ENCODE measurements at places on chromosomes 1 and 21.

GRCh38 chr1:60621368-60621851 is 461.0 kb upstream of the NFIA start:
- DNase-seq: no peak

DNA sequence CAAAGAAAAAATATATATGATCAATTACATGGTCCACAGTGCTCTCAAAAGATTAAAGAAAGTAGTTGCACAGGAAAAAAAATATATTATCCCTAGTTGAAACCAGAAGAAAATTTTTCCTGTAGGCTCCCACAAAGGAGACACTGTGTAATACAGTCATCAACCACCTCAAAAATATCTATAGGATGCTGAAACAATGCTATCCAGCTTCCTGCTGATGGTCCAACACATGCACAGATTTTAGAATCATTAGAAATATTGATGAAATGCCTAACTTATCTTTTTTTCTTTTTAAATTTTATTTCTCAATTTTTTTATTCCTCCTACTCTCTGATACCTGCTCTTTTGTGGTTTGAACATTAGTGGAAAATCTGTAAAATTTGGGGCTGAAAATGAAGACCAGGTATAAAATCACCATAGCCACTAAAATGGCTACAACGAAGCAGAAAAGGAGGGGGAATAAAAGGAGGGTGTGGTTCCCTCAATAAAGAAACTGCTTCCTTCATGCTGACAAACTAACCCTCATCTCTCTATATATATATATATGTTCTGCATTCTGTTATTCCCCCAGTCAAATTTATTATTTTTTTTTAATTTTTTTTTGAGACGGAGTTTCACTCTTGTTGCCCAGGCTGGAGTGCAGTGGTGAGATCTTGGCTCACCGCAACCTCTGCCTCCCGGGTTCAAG is 28.3 kb upstream of the FBXO28 start:
- DNase-seq: no peak

DNA sequence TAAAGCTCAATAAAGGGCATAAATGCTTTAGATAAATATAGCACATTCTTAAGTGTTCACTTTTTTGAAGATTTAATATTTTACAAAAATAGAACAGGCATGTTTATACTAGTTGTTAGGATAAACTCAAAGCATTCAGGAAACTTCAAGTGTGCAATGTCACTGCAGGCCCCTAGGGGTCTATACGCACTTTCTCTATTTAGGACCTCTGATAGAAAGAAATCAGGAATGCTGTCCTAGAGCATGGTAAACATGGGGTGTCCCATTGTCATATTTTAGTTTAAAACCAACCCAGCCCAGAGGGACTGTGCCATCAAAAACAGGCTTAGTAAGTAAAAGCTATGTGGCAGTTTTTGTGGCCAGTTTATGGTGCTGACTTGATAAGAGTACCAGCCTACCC is 102.2 kb downstream of the BARHL2 start:
- DNase-seq: no peak

DNA sequence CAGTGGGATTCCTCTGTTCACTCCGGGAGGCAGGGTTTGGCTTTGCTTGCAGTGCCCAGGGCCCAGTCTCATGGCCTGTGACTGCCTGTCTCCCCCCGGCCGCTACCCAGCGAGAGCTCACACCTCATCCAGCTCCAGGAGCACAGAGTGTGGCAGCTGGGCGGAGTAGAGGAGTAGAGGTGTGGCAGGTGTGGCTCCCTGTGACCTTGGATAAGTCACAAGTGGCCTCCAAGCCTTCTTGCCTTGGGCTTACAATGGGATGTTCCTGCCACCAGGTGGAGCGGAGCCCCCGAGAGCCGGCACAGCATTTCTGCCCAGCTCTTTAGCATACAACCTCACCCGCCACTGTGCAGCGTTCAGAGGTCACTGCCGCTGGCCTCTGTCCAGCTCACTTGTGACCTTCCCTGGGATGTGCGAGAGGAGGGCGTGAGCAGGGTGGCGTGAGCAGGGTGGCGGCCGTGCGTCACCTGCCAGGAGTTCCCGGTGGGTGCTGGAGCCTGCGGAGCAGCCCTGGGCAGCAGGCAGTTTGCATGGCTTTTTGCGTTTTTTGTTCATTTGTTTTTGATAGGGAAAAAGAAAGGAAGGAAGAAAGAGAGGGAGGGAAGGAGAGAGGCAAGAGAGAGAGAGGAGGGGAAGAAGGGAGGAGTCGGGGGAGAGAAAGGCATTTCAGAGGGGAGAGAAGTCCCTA is 42.4 kb downstream of the CRYAA start:
- DNase-seq: no peak

DNA sequence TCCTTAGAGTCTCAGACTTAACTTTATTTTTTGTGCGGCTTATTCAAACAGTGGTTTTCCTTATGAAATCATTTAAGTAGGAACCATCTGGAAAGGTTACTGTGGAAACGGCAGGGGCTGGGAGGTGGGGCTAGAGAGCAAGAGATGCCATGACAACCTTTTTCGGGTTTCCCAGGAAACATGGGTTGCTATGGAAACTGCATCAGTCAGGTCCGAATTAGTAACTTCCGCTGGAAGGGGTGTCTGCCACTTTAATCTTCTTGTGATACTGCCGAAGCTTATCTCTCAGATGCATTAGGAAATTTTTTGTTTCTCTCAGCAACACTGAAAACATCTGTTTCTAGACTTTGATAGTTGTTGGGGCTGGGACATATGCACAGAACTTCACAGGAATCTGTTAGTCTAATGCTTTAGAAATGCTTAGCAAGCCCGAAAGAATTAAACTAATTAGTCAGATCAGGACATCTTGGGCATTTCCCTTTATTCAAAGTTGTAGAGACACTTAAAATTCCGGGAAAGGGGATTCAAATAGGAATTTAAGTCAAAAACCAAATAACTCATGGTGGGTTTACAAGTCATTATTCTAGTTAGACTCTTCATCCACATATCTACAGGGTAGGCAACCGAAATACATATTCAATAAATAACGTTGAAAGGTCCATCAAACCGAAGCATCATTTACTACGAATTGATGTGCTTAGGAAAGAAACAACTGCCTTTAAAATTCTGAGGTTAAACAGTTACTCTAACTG is 2.6 kb downstream of the KCNA3 start:
- DNase-seq: peak; percentile 52

- DNase-seq: no peak
Measured at GRCh38 chr1:6777813-6778212, 7.4 kb upstream of the CAMTA1 start.

DNA sequence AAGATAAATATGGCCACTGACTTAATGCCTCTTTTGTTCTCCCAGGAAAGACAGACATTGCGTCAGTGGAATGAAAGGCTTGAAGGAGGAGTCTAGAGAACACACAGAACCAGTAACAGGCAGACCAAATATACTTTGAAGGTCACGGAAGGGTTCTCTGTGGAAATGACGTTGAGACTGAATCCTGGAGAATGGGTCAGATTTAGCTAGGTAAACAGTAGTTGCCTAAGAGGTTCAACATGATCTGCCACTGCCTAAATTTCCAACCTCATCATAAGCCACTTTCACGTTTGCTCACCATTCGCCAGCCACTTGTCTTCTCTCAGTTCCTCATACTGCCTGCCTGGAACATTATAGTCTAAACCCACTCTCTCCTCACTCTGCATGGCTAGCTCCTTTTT is 20.5 kb downstream of the PLA2G4A start:
- no peak for DNase-seq

DNA sequence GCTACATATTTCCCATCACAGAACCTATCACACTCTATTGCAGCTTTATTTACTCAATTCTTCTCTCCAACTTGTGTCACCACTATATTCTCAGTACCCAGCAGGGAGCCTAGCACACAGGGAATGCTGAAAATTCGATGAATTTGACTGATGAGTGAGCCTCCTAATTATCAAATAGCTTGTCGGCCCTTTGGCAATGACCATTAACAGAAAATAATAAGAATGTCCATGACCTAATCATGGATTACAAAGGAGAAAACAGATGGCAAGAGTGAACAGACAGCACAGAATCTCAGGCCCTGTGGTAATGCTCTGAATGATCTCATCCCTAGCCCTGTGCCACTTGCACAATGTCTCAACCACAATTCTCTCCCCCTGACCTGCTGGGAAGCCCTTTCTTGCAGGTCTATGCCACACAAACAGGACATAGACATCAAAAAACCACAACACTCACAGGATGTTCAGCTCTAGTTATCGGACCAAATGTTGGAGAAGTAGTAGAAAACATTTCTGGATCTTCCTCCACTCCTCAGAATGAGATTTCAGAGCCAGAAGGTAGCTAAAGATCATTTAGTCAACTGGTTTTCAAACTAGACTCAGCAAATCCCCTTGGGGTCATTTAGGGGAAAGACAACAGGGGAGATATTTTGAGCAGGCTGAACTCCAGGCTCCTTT is 68.4 kb downstream of the LUZP1 start:
- peak; percentile 68 for DNase-seq

DNA sequence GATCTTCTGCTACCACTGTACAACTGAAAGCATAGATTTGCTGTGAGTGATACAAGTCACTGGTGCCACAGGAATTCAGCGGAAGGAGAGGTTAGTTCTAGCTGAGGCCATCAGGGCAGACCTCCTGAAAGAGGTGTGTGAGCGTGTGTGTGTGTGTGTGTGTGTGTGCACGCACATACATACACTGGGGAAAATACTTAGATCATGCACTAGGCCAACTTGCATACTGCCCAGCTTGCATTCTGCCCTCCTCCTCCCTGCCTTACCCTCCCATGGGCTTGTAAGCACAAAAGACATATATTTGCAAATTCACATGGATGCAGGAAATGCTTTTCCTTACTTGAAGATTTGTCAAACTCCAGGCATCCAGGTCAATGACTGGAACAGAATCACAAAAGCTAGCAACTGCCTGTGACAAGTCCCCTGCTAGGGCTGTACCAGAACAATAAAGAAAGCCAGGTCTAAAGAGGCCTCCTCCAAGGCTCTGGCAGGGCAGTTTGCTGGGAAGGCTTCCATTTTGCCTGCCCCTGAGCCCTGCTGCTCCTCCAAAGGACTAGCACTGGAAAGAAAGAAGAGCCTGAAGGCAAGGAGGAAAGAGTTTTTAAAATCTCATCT is 23.2 kb downstream of the PLEKHA6 start:
- DNase-seq: no peak

DNA sequence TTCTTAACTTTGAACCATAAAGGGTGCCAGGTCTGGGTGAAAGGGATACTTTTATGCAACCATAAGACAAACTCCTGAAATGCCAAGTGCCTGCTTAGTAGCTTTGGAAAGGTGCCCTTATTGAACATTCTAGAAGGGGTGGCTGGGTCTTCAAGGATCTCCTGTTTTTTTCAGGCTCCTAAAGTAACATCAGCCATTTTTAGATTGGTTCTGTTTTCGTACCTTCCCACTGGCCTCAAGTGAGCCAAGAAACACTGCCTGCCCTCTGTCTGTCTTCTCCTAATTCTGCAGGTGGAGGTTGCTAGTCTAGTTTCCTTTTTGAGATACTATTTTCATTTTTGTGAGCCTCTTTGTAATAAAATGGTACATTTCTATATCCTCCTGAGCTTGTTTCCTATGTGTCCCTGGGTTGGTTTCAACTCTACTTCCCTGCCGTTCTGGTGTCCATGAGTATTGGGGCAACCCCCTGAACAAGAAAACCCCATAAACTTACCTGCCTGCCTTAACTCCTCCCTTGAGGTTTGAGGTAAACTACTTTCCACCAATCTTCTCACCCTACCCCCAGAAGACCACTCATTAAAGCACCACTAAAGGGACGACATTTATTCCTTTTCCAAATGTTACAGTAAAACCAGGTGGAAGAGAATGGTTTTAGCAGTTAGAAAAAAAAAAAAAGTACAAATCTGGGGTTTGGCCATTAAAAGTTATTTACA is 2.6 kb downstream of the MARCKSL1 start:
- DNase-seq: no peak

DNA sequence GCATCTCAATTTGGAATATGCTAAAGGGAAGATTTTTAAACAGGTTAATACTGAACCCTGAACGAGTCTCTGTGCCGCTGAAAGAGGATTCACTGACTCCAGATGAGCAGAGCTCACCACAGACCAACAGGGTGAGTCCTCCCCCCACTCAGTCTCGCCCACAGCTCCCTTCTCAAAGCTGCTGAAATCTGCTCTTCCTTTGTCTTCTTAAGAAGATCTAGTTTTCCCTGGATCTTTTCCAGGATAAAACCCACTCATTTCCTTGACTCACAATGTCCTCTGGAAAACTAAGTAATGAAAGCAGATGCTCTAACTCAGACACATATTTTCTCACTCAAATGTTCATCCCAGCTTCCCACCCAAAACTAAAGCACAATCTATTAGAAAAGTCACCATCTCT is 447.0 kb upstream of the PKN2 start:
- DNase-seq: no peak

DNA sequence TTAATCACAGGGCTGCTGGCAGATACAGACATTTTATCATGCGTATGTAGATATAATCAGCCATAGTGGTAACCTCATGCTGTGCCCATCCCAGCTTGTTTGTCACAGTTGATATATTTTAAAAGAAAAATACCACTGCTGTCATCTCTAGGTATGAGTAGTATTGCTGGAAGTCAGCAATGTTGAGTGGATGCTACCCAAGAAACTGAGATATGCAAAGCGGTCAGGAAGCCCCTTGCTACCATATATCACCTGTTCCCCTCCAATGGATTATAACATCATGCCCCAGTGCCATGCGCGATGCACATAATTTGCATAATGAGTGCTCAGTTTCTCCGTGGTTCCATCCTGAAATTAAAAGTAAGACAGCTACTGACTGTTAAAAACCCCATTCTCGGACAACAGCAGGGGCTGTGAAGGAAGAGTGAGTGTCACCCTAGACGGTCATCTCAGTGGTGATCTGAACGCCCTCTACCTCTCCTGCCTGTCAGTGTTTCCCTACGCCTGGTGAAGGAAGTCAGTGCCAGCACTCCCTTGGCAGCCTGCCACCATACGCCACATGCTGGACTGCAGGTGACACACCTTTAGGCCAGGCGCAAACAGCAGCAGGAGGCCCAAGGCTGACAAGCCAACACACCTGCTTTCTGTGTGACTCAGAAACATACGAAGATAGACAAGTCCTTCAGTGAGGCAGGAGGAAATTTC is 2.7 kb downstream of the IL10RB start:
- DNase-seq: no peak

DNA sequence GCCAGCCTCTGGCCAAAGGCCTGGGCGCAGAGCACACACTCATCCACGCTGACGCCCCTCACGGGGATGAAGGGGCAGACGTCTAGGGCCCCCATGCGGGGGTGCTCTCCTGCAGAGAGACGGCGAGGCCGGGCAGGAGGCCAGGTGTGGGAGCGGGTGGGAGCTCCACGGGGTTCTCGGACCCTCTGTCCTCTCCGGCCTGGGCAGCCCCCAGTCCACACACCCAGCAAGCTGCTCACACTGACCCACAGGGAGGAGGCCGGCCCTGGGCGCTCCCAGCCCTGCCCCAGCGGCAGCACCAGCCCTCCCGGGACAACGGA is 2.5 kb downstream of the FTCD start:
- DNase-seq: no peak

- no peak for DNase-seq
Measured at GRCh38 chr21:35651196-35651595, 409.1 kb downstream of the SETD4 start.

GRCh38 chr21:45365608-45366241 is 39.2 kb upstream of the COL18A1 start:
- no peak for DNase-seq
